ENCODE measurements at places on chromosomes 3 and 15.

- no peak for DNase-seq
These were observed 482.7 kb upstream of the PDZRN3 start for GRCh38 chr3:74107451-74107850.

- DNase-seq: no peak
These were observed 39.4 kb downstream of the BBS4 start for GRCh38 chr15:72725446-72725845.

DNA sequence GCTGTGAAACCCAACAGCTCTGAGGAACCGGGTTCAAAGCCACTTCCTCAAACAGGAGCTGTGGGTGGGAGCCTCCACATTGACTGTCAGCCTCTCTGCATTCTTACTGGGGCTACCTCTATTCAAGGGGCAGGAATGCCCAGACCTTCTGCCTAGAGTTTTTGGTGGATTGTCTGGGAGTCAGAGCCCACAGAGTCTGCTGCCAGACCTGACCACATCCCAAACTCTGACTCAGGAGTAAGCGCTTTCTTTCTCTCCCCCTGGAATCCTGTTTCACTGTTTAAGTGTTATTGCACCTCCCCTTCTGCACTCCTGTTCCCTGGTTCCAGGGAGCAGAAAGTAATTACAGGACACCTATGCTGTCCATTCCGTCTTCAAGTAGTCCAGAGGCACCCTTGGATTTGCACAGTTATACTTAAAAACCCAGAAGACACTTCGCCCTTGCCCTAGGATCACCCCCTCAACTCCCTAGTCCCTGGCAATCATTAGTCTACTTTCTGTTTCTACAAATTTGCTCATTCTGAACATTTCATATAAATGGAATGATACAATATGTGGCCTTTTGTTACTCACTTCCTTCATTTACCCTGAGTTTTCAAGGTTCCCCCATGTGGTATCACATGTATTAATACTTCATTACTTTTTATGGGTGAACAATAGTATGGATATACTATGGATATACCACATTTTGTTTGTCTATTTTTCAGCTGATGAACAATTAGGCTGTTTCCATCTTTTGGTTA lies 37.9 kb upstream of the TJP1 start:
- no peak for DNase-seq

GRCh38 chr3:49295489-49296058 lies 18.5 kb upstream of the C3orf62 start:
- DNase-seq: no peak

GRCh38 chr15:50881121-50882048 lies 27.1 kb upstream of the AP4E1 start:
- DNase-seq: no peak

DNA sequence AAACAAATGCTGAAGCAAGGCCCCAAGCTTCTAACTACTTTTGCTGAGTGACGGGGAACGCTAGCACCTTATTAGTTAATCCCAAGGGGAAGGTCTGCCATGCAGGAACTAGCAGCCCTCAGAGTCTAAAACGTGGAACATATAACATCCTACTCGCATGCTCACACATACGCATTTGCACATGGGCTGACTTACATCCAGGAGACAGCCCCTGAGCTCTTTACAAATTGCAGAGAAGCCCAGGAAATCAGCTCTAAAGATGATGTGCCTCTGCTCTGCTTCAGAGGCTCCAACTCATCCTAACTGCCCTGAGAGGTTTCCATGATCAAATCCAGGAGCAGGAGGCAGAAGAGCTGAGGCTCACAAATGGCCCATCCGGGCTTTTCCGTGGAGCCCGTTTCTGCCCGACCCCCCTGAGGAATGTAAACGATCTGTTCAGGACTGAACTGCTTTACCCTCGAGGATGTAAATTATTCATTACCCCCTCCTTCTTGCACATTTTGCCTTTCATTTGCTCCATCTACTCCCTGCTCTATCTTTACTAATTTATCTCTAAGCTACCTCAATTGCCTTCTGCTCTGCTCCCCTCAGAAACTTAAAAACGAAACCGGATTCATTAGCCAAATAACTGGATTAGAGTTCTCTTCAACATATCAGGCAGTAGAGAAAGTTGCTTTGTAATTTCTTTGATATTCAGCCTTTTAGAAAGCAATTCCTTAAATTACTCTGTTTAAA lies 141.9 kb upstream of the CCDC54 start:
- no peak for DNase-seq
